Progenitor cell of endocrine pancreas (in vitro differentiated cells): ENCODE measurements at places on chromosomes 3 and 15. TPM values are rescaled to one million over a fixed set of nuclear protein-coding genes. Genes with fewer than 3 reads are reported as not detected.

The NRROS gene
- total RNA-seq = 1.4 and 2.0 TPM in 2 replicates

The IGSF10 gene
- 1.6 and 1.8 TPM in 2 replicates for total RNA-seq

The C3orf52 gene
- 20.6 and 23.7 TPM in 2 replicates for total RNA-seq

The IL20RB gene
- 0.62 and 1.7 TPM in 2 replicates for total RNA-seq

The FOXL2 gene
- total RNA-seq = 0.09 and 0.12 TPM in 2 replicates

The TPRG1 gene
- 0.67 and 2.3 TPM in 2 replicates for total RNA-seq

The LEKR1 gene
- 2.4 and 4.1 TPM in 2 replicates for total RNA-seq

The GOLGA6L10 gene
- total RNA-seq = 8.7 and 9.5 TPM in 2 replicates

The SLC25A38 gene
- total RNA-seq = 34.6 and 38.0 TPM in 2 replicates

DNA sequence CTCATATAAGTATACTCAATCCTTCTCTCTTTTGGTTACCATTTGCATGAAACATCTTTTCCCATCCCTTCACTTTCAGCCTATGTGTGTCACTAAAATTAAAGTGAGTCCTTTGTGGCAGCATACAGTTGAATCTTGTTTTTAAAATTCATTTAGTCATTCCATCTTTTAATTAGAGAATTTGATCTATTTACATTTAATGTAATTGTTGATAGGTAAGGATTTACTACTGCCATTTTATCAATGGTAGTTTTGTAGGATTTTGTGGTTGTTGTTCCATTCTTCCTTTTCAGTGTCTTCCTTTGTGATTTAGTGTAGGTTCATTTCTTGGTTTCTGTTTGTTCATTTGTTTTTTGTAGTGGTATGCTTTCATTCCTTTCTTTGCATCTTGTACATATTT lies 191.9 kb upstream of the CTNNB1 start:
- H3K4me1 ChIP-seq = peaks cover 3% of the 10 kb centered on the region
- no peak overlapping the region for H3K4me3 ChIP-seq
- peaks cover under 1% of the 10 kb centered on the region for H3K27me3 ChIP-seq

- no peak for DNase-seq
- H3K4me3 ChIP-seq = no peak overlapping the region
- no peak overlapping the region for H3K27ac ChIP-seq
- H3K4me1 ChIP-seq = peaks cover 3% of the 10 kb centered on the region
- no peaks in the 10 kb centered on the region for H3K27me3 ChIP-seq
- peaks cover 15% of the 10 kb centered on the region for H3K36me3 ChIP-seq
Measured at GRCh38 chr3:105733356-105733755, 135.5 kb downstream of the CBLB start.

DNA sequence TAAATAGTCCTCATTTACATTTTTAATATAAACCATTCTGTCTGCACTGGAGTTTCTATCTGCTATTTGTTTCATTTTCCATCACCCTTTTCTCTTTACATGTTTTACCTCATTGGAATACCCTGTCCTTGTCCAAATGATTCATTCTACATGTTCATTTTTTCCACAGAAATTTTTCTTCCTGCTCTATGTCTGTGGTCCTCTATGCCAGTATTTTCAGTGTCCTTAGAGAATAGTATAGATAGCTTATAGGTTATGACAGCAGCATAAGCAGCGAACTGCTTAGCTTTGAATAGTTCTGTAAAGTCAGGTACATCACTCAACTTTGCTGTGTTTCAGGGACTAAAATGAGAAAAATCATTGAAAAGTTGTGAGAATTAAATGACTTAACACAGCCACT lies 742.3 kb upstream of the CBLB start:
- peaks cover 4% of the 10 kb centered on the region for H3K36me3 ChIP-seq
- H3K4me3 ChIP-seq = no peak overlapping the region
- no peaks in the 10 kb centered on the region for H3K27me3 ChIP-seq

GRCh38 chr3:177591379-177591778 lies 394.1 kb upstream of the TBL1XR1 start:
- no peak for DNase-seq
- H3K4me3 ChIP-seq = no peak overlapping the region
- H3K4me1 ChIP-seq = peaks cover 10% of the 10 kb centered on the region
- no peak overlapping the region for H3K27ac ChIP-seq
- no peaks in the 10 kb centered on the region for H3K27me3 ChIP-seq
- no peaks in the 10 kb centered on the region for H3K36me3 ChIP-seq

DNA sequence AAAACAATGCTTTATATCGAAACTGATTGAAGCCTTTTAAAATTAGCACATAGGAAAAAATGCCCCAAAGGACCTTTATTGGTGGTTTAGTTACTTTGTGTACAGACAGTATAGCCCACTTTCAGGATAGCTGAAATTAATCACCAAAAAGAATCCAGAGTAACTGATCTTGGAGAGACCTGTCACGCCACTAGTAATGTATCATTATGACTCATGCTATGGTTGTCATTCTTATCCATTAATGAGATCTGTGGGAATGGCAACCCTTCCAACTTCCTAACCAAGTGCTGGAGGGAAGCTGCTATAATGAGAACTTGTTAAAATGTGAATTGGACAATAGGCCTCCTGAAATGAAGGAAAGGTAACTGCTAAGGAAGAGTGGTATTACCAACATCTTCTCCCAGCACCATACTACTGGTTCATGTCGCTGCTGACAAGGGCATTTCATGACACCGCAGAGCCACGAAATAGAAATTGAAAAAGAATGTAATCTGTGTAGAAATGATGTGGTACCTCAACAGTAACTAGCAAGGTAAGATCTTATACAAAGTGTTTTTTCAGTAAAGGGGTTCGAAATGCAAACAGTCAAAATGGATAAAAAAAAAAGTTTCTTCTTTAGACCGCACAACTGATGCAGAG lies 7.1 kb upstream of the EMC4 start:
- no peak overlapping the region for H3K4me3 ChIP-seq
- DNase-seq = no peak
- H3K27ac ChIP-seq = no peak overlapping the region
- no peaks in the 10 kb centered on the region for H3K4me1 ChIP-seq
- no peaks in the 10 kb centered on the region for H3K36me3 ChIP-seq

GRCh38 chr3:184565421-184566211 lies 4.0 kb downstream of the EPHB3 start:
- H3K36me3 ChIP-seq = no peaks in the 10 kb centered on the region
- peak overlapping the region; percentile 71 for H3K27ac ChIP-seq
- DNase-seq = no peak

- H3K27me3 ChIP-seq = peaks cover 55% of the 10 kb centered on the region
- no peak overlapping the region for H3K4me3 ChIP-seq
- H3K36me3 ChIP-seq = no peaks in the 10 kb centered on the region
- H3K27ac ChIP-seq = no peak overlapping the region
- peaks cover 8% of the 10 kb centered on the region for H3K4me1 ChIP-seq
- no peak for DNase-seq
Measured at GRCh38 chr3:105355408-105356061, 11.2 kb upstream of the ALCAM start.

DNA sequence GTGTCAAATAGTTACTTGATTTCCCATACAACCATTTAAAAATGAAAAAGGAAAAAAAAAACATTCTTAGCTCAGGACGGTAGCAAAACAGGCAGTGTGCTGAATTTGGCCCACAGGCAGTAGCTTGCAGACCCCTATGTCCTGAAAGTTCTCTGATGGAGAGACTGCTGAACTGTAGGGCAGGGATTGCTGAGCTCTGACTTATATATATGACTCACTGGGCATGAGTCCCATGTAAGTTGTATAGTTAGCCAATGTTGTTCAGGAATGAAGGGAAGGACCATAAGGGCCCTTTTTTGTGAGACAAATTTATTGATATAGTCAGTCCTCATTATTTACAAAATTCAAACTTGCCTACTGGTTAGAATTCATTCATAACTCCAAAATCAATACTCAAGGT lies 36.9 kb upstream of the FRMD4B start:
- H3K4me1 ChIP-seq = peaks cover 13% of the 10 kb centered on the region
- H3K36me3 ChIP-seq = peaks cover 1% of the 10 kb centered on the region
- H3K27me3 ChIP-seq = no peaks in the 10 kb centered on the region
- no peak overlapping the region for H3K27ac ChIP-seq
- DNase-seq = no peak
- H3K4me3 ChIP-seq = no peak overlapping the region

DNA sequence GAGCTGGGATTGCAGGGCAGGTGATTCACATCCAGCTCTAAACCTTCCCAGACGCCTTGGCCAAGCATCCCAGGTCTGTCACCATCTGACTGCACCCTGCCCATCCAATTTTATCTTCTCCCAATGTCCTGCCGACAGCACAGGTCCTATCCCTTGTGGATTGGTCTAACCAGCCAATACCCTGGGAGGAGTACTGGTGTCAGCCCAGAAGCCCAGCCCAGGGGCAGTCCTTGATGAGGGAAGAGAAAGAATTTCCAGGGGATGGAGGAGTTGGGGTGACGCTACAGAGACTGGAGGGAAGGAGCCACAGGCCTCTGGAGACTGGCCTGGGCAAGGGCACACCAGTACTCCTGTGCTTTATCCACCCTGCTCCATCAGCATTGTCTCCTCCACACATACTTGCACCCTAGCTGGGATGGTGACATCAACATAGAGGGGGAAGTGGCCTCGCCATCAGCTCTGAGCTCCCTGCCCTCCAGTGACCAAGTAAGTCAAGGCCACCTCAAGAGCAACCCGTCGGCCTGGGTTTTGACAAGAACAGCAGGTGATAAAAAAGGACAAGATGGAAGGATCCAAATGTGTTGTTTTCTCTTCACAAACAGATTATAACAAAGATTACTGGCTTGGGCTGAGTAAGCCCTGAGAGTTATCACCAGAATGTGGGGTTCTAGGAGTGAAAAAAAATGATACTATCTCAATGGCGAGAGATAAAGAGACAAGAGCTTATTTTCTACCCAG lies 114.6 kb downstream of the AQP9 start:
- no peak overlapping the region for H3K4me3 ChIP-seq
- no peak for DNase-seq
- peaks cover 7% of the 10 kb centered on the region for H3K27me3 ChIP-seq
- no peaks in the 10 kb centered on the region for H3K36me3 ChIP-seq
- H3K27ac ChIP-seq = no peak overlapping the region

DNA sequence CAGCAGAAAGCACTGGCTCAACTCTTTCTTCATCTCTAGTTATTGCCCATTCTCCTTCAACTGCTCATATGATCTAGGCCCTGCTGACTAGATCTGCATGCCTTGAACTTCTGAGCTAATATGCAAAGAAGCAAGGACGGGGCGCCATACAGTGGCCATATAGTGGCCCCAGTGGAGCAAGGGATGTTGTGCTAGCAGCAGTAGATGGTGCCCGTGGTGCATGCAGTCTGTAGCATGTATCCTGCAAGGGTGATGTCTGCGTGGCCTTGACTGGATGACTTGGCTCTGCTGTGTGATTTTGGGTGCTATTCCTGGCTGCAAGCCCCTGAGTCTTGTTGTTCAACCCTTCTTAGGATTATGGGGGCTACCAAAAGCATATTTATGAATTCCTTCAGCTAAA lies 12.2 kb upstream of the NMD3 start:
- no peak overlapping the region for H3K4me3 ChIP-seq
- H3K27me3 ChIP-seq = no peaks in the 10 kb centered on the region
- no peak overlapping the region for H3K27ac ChIP-seq
- H3K36me3 ChIP-seq = no peaks in the 10 kb centered on the region

DNA sequence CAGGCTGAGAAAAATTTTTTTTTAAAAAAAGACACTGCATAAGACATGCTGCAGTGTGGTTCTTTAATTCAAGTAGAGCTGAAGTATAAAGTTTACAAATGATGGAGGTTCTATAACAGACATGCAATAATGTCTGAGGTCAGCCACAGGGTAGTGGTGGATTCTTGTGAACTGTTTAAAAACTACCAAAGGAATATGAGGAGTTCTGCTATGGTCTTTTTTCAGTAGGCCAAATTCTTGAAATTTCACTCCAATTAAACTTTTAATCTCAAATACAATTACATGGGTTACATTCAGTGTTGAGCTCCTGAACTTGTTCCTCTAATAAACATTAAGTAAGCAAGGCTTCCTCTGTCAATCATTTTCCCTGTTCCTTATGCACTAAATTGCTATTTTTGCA lies 122.7 kb downstream of the PLD1 start:
- no peak overlapping the region for H3K27ac ChIP-seq
- H3K27me3 ChIP-seq = no peaks in the 10 kb centered on the region
- H3K4me1 ChIP-seq = peaks cover 2% of the 10 kb centered on the region
- DNase-seq = no peak

- H3K27ac ChIP-seq = peak overlapping the region; percentile 96
- no peak for DNase-seq
Measured at GRCh38 chr15:51830276-51830806, 888 bp downstream of the TMOD3 start.

DNA sequence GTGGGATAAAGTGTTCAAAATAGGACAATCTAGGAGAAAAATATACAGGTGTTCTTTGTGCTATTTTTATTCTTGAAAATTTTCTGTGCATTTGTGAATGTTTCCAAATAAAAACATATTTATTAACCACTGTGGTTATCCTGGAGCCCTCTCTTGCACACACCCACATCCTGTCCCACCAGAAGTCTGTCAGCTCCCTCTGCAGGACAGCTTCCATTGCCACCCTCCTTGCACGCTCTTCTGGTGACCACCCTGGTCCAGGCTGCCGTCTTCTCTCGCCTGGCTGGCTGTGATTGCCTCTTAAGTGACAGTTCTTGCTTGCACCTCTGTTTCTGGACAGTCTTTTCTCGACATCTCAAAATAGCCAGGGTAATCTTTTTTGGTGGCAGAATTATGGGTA lies 394.0 kb downstream of the LRTM1 start:
- no peaks in the 10 kb centered on the region for H3K36me3 ChIP-seq
- H3K27me3 ChIP-seq = peaks cover 39% of the 10 kb centered on the region
- peaks cover 2% of the 10 kb centered on the region for H3K4me1 ChIP-seq
- no peak overlapping the region for H3K4me3 ChIP-seq

DNA sequence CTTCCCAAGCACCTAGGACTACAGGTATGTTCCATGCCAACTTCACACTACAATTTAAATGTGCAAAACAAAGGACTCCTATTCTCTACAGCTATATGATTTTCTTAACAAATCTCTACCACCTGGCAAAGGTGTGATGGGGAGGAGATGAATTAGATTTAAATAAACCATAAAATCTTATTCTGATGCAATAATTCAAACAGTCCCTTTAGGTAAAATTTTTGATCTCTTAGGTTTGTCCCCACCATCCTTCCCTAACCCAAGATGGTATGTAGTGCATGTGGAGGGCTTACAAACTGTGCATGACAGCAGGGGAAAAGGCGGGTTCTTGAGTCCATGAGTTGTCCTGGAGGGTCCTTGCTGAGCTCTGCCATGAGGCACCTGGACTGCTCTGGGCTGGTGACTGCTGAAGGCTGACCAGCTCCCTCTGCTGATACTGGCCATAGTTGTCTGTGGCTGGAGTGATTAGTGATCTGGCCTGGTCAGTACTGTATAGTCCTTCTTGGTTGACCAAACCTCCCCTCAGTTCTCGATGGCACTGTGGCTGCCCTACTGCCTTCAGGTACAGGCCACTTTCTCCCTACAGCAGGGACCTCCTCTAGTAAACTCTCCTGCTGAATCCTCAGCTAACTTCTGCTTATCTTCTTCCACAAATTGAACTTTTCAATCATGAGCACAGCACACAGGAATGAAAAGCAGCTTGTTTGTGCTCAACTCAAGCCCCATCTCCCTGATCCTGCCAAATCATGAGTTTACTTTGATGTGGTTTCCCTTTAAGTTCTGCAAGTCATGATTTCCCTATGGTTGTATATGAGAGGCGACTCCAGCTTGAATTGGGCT lies 30.1 kb downstream of the CFAP161 start:
- no peaks in the 10 kb centered on the region for H3K36me3 ChIP-seq
- H3K4me3 ChIP-seq = no peak overlapping the region
- no peak for DNase-seq
